Stimulated activated CD4-positive, alpha-beta T cell treated with anti-CD3 and anti-CD28 coated beads, Interleukin-1b, Interleukin-23, amount 100 ng/mL, for 1 hour (primary cell): ENCODE measurements at places on chromosomes 1 and 21.

DNA sequence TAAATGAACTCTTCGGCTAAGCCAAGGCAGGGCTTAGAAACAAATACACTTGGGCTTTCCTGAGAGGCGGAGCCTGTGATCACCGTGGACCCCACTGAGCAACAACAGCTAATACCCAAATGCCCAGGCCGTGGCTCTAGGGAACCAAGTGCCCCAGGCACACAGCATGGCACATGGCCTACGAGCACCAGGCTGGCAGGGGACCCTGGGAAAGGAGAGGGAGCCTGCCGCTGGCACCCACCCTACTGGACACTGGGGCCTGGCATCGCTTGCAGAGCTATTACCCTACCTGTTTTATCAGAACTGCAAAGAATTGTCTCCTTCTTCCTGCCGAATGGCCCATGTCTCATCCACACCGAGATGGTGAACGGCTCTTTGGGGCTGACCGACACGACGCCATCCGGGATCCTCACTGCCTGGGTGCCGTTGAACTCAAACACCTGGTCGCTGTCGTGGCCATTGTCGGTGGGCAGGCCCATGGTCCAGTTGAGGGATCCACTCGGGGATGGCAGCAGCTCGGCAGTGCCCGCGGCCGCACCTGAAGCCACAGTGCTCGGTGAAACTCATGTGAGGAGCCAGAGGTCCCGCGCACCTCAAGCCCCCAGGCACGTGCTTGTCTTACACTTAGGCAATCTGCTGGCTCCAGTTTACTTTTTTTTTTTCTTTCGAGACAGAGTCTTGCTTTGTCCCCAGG is 79.5 kb downstream of the CLSTN1 start:
- DNase-seq = no peak

GRCh38 chr1:180757657-180758056 is 125.8 kb downstream of the XPR1 start:
- DNase-seq = no peak

GRCh38 chr1:44417351-44418021 is 12.4 kb downstream of the RNF220 start:
- DNase-seq = no peak

DNA sequence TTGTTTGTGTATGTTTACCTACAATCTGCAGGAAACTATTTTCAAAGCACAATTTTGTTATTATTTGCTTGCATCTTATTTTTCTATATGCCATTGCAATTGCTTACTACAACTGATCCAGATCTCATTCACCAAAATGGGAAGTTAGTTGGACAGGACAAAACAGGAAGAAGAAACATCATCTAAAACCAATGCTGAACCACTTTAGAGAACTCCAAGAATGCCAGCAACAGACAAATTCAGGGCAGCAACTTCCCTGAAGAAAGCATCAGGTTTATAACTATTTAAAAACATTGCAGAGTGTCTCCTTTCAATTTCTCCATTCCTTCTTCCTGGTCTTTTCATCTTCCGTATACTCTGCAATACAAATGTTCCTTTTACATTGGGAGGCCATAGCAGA is 82.4 kb upstream of the SMYD2 start:
- no peak for DNase-seq

- DNase-seq = no peak
Measured at GRCh38 chr1:180530501-180530900, 28.1 kb upstream of the ACBD6 start.

- DNase-seq = no peak
Measured at GRCh38 chr1:16905868-16906702, 10.3 kb downstream of the RNU1-2 start.

DNA sequence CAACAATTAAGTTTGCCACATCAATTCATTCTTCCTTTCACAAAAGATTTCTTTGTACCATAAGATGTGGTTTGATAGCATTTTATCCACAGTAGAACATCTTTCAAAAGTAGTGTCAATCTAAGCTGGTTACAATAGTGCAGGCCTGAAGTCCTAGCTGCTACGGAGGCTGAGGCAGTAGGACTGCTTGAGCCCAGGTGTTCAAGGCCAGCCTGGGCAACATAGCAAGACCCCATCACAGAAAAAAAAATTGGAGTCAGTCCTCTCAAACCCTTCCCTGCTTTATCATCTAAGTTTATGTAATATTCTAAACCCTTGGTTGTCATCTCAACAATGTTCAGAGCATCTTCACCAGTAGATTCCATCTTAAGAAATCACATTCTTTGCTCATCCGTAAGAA is 31.7 kb downstream of the DENND1B start:
- no peak for DNase-seq

- no peak for DNase-seq
Measured at GRCh38 chr21:36769051-36769839, 70.3 kb downstream of the SIM2 start.

DNA sequence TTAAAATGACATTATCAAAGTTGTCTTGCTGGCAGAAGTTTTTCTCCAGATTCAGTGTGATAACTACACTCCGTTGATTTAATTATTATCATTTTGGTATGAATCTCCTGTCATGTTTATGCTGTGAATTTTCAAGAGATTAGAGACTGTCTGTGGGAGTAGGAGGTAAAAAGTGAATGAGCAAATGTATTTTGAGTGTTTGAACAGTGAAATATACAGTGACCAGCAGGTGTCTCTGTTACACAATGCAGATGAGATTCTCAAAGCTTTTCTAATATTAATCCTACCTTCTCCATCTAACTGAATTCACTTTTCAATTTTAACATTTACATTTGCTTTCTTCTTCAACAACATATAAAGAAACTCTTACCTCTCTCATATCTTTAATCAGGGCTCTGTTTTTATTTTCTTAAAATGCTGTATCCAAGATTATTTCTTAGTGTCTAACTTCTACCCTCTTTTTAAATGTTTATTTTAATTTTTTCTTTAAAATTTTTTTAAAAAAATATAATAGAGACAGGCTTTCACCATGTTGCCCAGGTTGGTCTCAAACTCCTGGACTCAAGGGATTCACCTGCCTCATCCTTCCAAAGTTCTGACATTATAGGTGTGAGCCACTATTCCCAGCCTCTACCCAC is 20.9 kb upstream of the HSPA13 start:
- no peak for DNase-seq

- DNase-seq = no peak
Measured at GRCh38 chr1:90557706-90558105, 159.4 kb downstream of the BARHL2 start.

- DNase-seq = no peak
Measured at GRCh38 chr1:64107118-64107519, 96.3 kb upstream of the UBE2U start.

DNA sequence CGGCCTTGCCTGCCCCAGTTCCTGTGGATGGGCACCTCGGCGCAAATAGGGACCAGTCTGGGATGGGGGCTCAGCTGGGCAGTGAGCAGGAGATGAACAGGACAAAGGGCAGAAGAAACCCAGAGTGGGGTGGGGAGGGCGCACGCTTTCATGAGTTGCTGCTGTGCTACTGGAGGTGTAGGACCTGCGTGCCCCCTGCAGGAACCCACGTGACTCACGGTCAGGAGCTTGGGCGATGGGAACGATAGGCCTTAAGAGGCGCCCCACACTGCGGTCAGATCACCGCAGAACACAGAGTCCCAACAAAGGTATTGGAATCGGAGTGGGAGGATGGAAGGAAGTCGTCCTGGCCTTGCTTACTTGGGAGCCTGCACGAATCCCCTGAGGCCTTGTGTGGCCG is 17.2 kb downstream of the PRDM15 start:
- no peak for DNase-seq

DNA sequence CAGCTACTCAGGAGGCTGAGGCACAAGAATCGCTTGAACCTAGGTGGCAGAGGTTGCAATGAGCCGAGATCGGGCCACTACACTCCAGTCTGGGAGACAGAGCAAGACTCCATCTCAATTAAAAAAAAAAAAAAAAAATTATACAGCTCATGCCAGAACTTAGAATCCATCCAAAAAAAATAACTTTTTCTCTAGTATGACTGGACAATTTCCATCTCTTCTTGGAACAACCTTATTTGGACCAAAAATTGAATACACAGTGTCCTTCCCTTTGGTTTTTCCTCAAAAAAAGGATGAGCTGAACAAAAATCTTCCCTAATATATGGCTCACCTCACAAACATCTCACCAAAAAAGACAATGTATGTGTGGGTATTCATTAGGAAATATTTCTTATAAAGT is 73.7 kb downstream of the TOR3A start:
- DNase-seq = no peak

GRCh38 chr1:53512807-53513755 is 53.9 kb downstream of the DMRTB1 start:
- DNase-seq = no peak

- no peak for DNase-seq
Measured at GRCh38 chr1:106831511-106831910, 225.0 kb upstream of the PRMT6 start.

DNA sequence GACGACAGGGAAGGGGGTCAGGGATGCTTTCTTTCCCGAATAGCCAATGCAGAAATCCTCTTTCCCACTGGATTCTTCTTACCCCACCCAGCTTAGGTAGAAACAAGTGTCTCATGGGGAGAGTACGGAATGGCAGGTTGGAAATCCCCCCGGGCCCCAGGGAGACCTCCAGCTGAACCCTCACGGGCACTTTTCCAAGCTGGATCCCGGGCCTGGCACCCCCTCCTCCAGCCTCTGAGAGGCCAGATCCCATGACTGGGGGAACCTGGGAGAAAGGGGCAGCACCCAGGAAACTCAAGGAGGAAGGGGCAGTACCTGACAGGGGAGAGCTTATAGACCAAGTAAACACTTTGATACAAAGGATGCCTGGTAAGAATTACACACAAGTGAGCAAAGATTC is 1.3 kb downstream of the PKP1 start:
- DNase-seq = no peak

GRCh38 chr1:97999320-97999719 is 78.5 kb upstream of the DPYD start:
- no peak for DNase-seq

DNA sequence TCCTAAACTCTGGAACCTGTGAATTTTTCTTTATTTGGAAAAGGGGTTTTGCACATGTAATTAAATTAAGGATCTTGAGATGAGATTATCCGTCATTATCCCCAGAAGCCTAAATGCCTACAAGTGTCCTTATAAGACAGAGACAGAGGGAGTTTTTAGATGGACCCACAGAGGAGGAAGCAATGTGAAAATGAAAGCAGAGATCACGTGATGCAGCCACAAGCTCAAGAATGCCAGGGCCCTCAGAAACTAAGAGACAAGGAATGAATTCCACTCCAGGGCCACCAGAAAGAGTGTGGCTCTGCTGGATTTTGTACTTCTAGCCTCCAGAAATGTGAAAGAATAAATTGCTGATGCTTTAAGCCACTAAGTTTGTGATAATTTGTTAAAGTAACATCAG is 183.6 kb upstream of the UBE2U start:
- DNase-seq = no peak

DNA sequence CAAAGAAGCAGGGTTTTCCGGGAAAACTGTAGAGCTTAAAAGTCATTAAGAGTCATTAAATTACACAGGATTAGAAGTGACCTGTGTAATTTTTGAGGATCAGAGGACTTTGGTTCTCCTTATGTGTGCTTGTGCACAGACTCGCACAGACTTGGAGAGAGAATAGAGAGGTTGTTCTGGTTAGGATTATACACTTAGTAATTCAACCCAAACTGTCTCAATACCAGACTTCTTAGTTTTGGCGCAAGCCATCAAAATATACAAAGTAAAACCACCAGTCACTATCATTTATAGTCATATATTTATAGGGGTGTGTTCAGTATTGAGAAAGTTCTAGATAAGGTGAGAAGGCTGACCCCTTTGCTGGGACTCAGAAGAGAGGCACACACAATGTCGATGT is 112.3 kb downstream of the HLX start:
- DNase-seq = no peak
